ENCODE measurements at places on chromosomes 1 and 21. TPM values are rescaled to one million over a fixed set of nuclear protein-coding genes. Genes with fewer than 3 reads are reported as not detected.

Gene LAMC2
- 7.9 TPM for total RNA-seq

Gene SPRR1B
- not detected for total RNA-seq

Gene CFAP107
- total RNA-seq: not detected

GRCh38 chr21:14487490-14488432 is 58.4 kb downstream of the SAMSN1 start:
- DNase-seq: no peak
- no peaks in the 10 kb centered on the region for H3K36me3 ChIP-seq
- no peaks in the 10 kb centered on the region for H3K4me1 ChIP-seq
- H3K27ac ChIP-seq: no peak overlapping the region
- H3K4me3 ChIP-seq: no peak overlapping the region

- peak; percentile 94 for DNase-seq
- peaks cover 19% of the 10 kb centered on the region for H3K4me1 ChIP-seq
- peaks cover 8% of the 10 kb centered on the region for H3K27me3 ChIP-seq
- 0 out of 2 replicates have a peak within 1 kb of the TSS, but pooled peaks have one; percentile 74 for H3K27ac ChIP-seq
Observed at GRCh38 chr1:32205401-32206370, at the start of gene IQCC. Gene IQCC, plus strand, starts transcription at chr1:32205671. Its CDS starts 11 bp downstream, at chr1:32205682.

- DNase-seq: no peak
- H3K27me3 ChIP-seq: no peaks in the 10 kb centered on the region
- H3K36me3 ChIP-seq: no peaks in the 10 kb centered on the region
- H3K4me3 ChIP-seq: no peak overlapping the region
- peaks cover 7% of the 10 kb centered on the region for H3K4me1 ChIP-seq
Observed at GRCh38 chr1:214844319-214844718, 238.2 kb upstream of the KCNK2 start.

DNA sequence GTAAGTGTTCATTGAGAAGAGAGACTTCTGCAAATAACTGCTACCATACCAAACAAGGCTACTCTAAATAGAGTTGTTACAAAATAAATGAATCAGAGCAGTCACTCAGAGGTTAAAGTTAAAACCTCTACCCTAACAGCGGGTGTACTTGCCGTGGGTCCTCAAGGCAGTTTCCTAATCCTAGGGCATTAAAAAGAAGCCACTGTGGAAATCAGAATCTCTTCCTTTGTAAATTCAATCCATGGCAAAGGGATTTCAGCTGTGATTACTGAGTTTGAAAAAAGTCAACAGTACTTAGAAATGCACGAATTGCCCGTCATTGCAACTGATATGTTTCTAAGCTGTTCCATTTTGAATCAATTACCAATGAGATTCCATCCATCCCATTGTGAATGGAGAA is 13.5 kb downstream of the TBX15 start:
- H3K27me3 ChIP-seq: peaks cover 76% of the 10 kb centered on the region
- peaks cover 7% of the 10 kb centered on the region for H3K4me1 ChIP-seq
- H3K27ac ChIP-seq: no peak overlapping the region
- H3K36me3 ChIP-seq: no peaks in the 10 kb centered on the region

DNA sequence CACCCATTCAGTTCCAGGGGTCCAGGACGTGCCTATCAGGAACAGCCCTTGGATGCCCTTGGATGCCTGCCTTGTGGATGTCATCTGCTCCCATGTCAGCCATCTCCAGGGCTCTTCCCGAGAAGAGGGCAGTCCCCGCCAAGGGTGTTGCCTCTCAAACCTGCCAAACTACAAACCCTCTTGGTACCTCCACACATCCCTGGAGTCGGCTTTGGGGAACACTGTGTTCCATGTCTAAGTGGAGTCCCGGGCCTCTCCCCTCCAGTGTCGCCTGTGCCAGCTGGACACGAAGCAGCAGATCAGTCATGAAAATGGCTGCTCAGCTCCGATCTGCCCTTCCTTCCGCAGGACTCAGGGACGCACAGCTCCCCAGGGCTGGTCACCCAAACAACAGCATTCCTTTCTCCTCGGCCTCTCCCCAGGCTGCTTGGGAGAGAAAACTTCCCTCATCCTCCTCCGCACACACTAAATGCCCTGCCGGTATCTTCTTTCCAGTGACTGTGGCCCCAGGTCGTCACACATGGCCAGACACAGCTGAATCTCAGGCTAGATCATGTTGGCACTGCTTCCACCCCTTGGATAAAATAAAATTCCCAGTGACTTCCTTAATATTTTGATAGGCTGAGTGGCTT is 53.4 kb downstream of the GALNT2 start:
- H3K4me1 ChIP-seq: peaks cover 42% of the 10 kb centered on the region
- no peak for DNase-seq
- H3K4me3 ChIP-seq: no peak overlapping the region
- H3K27me3 ChIP-seq: no peaks in the 10 kb centered on the region
- H3K36me3 ChIP-seq: peaks cover 4% of the 10 kb centered on the region

GRCh38 chr1:4653796-4654725 is at the start of gene AJAP1:
Gene AJAP1, plus strand, starts transcription at chr1:4654609. Its CDS starts 817 bp downstream, at chr1:4655426.
- peaks cover 17% of the 10 kb centered on the region for H3K36me3 ChIP-seq
- peaks cover 2% of the 10 kb centered on the region for H3K4me1 ChIP-seq
- no peak within 1 kb of the TSS for H3K27ac ChIP-seq
- H3K27me3 ChIP-seq: peaks cover 23% of the 10 kb centered on the region
- no peak for DNase-seq

DNA sequence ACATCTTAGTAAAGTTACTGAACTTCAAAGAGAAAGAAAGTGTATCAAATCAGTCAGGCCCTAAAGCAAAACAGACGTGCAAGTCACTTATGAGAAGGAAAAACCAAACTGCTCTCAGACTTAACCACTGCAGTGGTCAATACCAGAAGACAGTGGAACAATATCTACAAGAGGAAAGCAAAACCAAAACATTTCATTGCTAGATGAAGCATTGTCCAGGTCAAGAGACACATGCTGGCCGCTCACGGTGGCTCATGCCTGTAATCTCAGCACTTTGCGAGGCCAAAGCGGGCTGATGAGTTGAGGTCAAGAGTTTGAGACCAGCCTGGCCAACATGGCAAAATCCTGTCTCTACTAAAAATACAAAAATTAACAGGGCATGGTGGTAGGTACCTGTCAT is 82.0 kb upstream of the MROH9 start:
- H3K36me3 ChIP-seq: no peaks in the 10 kb centered on the region
- H3K4me3 ChIP-seq: no peak overlapping the region
- no peaks in the 10 kb centered on the region for H3K4me1 ChIP-seq
- no peak overlapping the region for H3K27ac ChIP-seq
- DNase-seq: no peak
- no peaks in the 10 kb centered on the region for H3K27me3 ChIP-seq

DNA sequence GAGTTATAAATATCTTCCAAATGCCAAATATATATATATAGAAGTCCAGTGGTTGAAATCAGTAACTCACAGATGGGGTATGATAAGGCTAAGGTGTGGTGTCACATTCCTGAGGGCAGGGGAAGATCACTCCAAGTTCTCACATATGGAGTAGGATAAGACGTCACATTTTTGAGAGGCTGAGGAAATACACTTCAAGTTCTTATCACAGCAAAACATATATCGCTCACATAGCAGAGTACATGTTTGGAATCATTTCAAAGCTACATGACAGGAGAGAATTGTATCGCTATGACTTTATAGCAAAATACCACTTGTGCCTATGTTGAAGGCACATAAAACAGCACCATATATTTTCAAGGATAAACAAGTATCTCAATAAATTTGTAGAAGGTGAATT is 55.1 kb downstream of the RBM11 start:
- no peaks in the 10 kb centered on the region for H3K36me3 ChIP-seq
- peaks cover 18% of the 10 kb centered on the region for H3K4me1 ChIP-seq
- no peak for DNase-seq
- H3K27ac ChIP-seq: no peak overlapping the region
- peaks cover 24% of the 10 kb centered on the region for H3K27me3 ChIP-seq

DNA sequence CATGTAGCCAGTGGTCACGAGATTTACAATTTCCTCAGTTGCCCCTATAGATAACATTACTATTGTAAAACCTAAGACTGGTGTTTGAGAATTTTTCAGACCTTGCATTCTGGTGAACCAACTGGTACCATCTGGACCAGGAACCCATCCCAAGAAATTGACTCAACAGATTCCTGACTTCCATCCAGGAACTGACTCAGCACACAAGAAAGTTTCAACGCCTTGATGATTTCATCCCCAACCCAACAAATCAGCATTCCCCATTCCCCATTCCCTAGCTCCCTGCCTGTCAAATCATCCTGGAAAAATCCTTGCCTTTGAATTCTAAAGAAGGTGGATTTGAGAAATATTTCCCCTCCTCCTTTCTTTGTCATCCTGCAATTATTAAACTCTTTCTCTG is 529.8 kb upstream of the PRMT6 start:
- H3K4me3 ChIP-seq: no peak overlapping the region
- H3K27ac ChIP-seq: no peak overlapping the region
- peaks cover 33% of the 10 kb centered on the region for H3K4me1 ChIP-seq
- peaks cover 9% of the 10 kb centered on the region for H3K36me3 ChIP-seq

- H3K4me3 ChIP-seq: no peak overlapping the region
- H3K36me3 ChIP-seq: no peaks in the 10 kb centered on the region
- H3K27me3 ChIP-seq: no peaks in the 10 kb centered on the region
- no peak for DNase-seq
- no peak overlapping the region for H3K27ac ChIP-seq
- H3K4me1 ChIP-seq: no peaks in the 10 kb centered on the region
Observed at GRCh38 chr1:176051902-176052518, 155.1 kb downstream of the COP1 start.

- peak; percentile 83 for DNase-seq
- peak within 1 kb of the TSS; percentile 97 for H3K4me3 ChIP-seq
- H3K27me3 ChIP-seq: no peaks in the 10 kb centered on the region
- H3K4me1 ChIP-seq: peaks cover 33% of the 10 kb centered on the region
Observed at GRCh38 chr1:213051127-213051880, at the start of gene RPS6KC1. Gene RPS6KC1, plus strand, starts transcription at chr1:213051241. Its CDS starts 164 bp downstream, at chr1:213051405.

DNA sequence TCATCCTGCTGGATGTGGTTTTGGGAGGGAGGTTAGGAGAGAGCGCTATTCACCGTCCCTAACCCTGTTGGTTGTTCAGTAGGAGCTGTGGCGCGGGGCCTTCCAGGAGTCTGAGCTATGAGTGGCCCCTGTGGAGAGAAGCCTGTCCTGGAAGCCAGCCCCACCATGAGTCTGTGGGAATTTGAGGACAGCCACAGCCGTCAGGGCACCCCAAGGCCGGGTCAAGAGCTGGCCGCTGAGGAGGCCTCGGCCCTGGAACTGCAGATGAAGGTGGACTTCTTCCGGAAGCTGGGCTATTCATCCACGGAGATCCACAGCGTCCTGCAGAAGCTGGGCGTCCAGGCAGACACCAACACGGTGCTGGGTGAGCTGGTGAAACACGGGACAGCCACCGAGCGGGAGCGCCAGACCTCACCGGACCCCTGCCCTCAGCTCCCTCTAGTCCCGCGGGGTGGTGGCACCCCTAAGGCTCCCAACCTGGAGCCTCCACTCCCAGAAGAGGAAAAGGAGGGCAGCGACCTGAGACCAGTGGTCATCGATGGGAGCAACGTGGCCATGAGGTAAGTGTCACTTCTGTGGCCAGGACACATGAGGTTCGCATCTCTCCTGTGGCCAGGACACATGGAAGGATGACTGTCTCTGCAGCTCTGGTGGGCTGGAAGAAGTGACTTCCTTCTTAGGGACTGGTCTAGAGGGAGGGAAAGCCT is 1.2 kb downstream of the ZC3H12A start:
- H3K27ac ChIP-seq: peak overlapping the region; percentile 27
- no peak for DNase-seq
- H3K4me1 ChIP-seq: peaks cover 57% of the 10 kb centered on the region
- peaks cover 5% of the 10 kb centered on the region for H3K36me3 ChIP-seq
- H3K27me3 ChIP-seq: peaks cover 23% of the 10 kb centered on the region

DNA sequence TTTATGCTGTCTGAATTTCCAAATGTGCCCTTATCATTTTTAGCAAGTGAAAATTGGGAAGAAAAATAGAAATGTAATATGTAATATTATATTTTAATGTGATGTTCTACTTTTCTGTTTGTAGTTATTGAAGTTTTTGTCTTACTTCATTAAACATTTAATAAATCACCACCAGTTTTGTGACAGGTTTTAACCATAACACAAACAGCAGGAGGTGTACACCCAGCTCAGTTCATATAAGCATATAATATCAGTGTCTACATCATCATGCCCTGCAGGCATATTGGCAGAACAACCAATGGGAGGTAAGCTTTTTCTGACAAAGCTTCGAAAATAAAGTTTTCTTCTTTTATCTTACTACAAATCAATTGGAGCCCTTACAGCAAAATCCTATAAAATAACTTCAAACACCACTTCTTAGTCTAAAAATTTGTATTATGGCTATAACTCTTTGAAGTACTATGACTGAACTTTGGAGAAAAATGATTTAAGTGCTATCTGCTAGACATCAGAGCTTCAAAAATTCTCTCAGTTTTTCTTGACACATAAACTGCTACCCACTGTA is 236.7 kb downstream of the BARHL2 start:
- no peaks in the 10 kb centered on the region for H3K36me3 ChIP-seq
- DNase-seq: no peak
- no peaks in the 10 kb centered on the region for H3K4me1 ChIP-seq
- H3K27ac ChIP-seq: no peak overlapping the region
- H3K27me3 ChIP-seq: no peaks in the 10 kb centered on the region
- no peak overlapping the region for H3K4me3 ChIP-seq

GRCh38 chr1:165492845-165493373 is 48.0 kb upstream of the RXRG start:
- H3K4me3 ChIP-seq: no peak overlapping the region
- H3K36me3 ChIP-seq: no peaks in the 10 kb centered on the region
- no peak overlapping the region for H3K27ac ChIP-seq
- H3K4me1 ChIP-seq: peaks cover 5% of the 10 kb centered on the region

DNA sequence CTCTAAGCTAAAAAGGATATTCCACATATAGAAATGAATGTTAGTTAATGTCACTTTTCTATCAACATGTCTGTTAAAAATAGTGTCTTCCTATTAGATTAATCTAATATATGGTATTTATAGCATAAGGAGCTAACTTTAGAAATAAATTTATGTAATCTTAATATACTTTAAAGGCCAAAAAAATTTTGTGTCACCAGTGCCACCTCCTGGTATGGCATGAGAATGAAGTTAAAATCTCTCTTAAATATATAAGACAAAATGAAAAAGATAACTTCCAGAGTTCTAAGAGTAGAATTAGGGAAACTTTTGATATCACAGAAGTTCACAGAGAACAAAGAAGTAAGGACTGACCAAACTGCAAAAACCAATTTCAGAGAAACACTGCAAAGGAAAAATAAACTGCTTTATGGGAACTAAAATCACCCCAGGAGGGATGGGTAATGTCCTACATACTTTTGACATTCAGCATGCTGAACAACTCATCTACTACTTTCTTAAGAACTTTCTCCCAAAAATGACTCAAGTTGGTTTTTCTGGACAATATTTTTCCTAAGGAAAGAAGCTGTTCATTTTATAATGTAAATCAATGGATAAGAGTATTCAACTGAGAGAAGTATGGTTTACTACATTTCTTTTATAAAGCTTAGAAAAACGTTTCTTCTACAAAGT is 82.8 kb downstream of the TRIM33 start:
- no peak overlapping the region for H3K27ac ChIP-seq
- H3K36me3 ChIP-seq: peaks cover 40% of the 10 kb centered on the region
- DNase-seq: no peak
- H3K27me3 ChIP-seq: no peaks in the 10 kb centered on the region
- H3K4me1 ChIP-seq: no peaks in the 10 kb centered on the region

DNA sequence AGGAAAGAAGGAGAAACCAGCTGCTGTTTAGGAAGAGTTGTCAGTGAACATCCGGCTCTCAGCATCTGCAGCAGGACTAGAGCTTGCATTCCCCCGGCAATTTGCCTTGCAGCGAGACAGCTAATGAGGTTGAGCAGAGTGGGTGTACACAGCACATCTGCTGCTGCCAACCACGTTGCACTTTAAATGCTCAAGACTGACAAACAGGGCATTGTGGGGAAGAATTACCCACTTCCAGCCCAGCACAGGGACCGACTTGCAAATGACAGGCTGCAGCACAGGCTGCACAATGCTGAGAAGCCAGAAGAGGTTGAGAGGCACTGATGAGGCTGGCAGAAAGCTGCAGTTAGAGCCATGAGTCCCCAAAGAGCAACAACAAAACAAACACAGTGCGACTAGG is 47.5 kb upstream of the PLA2G2C start:
- no peak overlapping the region for H3K4me3 ChIP-seq
- no peak overlapping the region for H3K27ac ChIP-seq
- peaks cover 28% of the 10 kb centered on the region for H3K4me1 ChIP-seq
